MM.1S (cell line): ENCODE measurements at places on chromosomes 13 and 19.
A peak's percentile ranks its signal among the peaks of the same experiment; 100 is the strongest.

- peak overlapping the region; percentile 34; the same call in 1 of the 2 replicates for H3K27ac ChIP-seq
- no peak for DNase-seq
- peak overlapping the region; percentile 86 for H3K4me3 ChIP-seq
- no peaks in the 10 kb centered on the region for H3K4me1 ChIP-seq
Observed at GRCh38 chr19:52734331-52734892, 432 bp downstream of the ZNF611 start.

DNA sequence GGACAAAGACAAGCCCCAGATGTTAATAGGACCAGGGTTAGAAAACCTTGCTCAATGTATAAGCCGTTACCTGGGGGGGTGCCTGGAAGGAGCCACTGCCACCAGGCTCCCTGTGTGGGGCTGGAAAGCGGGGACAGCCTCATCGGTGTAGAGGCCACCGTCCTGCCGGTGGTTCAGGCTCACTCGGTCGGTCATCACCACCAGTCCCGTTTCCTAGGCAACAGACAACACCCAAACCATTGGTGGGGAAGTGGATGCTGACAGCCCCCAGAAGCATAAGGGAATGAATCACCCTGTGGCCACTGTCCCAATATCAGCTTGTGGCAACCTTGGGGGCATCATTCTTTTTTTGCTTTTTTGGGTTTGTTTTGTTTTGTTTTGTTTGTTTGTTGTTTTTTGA is 55.8 kb downstream of the CPAMD8 start:
- no peak overlapping the region for H3K27ac ChIP-seq
- H3K36me3 ChIP-seq: no peaks in the 10 kb centered on the region
- no peak overlapping the region for H3K4me3 ChIP-seq
- H3K4me1 ChIP-seq: no peaks in the 10 kb centered on the region
- no peak for DNase-seq

GRCh38 chr19:17615889-17616685 is 60.6 kb downstream of the COLGALT1 start:
- no peak overlapping the region for H3K27ac ChIP-seq
- H3K36me3 ChIP-seq: no peaks in the 10 kb centered on the region
- no peak for DNase-seq
- peaks cover 80% of the 10 kb centered on the region for H3K27me3 ChIP-seq
- H3K4me1 ChIP-seq: no peaks in the 10 kb centered on the region

DNA sequence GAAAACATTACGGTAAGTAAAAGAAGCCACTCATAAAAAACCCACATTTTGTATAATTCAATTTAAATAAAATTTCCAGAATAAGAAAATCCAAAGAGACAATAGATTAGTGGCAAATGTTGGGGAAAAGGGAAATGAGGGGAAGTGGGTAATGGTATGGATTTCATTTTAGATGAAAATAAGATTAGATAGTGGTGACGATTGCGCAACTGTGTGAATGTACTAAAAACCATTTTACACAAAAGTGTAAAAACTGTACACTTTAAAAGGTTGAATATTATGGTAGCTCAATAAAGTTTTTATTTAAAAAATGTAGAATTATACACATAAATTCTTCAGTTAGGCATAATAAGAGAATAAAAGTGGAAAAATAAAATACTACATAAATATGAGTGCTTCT is 3.7 kb downstream of the MBD3L1 start:
- no peak overlapping the region for H3K27ac ChIP-seq
- no peak overlapping the region for H3K4me3 ChIP-seq
- H3K4me1 ChIP-seq: no peaks in the 10 kb centered on the region
- H3K27me3 ChIP-seq: peaks cover 45% of the 10 kb centered on the region
- DNase-seq: no peak

GRCh38 chr19:46803555-46803954 is 15.2 kb upstream of the SLC1A5 start:
- no peaks in the 10 kb centered on the region for H3K36me3 ChIP-seq
- H3K4me3 ChIP-seq: no peak overlapping the region
- no peak for DNase-seq
- H3K27ac ChIP-seq: no peak overlapping the region

DNA sequence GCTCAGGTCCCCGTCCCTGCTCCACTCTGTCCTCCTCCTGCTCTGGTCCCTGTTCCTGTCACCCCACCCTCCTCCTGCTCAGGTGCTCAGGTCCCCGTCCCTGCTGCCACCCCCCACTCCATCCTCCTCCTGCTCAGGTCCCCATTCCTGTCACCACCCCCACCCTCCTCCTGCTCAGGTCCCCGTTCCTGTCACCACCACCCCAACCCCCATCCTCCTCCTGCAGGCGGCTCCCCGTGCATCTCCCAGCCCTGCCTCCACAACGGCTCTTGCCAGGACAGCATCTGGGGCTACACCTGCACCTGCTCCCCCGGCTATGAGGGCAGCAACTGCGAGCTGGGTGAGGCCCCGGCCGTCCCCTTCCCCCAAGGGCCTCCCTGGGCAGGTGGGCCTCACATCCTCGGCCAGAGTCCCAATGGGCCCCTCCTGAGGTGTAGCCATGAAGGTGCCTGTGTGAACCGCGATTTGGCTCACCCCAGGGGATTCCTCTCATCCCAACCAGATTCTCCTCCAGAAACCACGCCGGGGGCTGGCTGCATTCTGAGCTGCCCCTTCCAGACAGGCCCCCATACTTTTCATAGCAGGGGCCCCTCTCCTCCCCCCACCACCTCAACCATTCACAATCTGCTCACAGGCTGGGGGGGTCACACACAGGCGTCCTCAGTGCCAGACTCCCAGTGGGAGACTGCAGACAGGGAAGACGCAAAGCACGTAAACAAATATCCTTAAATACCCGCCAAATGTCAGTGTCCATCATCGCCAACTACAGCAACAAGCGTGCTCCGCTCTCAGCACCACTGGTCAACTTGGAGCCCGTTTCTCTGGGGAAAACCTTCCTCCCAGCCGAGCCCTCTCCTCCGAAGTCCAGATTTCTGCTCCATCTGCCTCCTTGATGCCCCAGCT is 4.6 kb downstream of the PROZ start:
- H3K4me1 ChIP-seq: no peaks in the 10 kb centered on the region
- H3K27ac ChIP-seq: no peak overlapping the region
- no peak for DNase-seq
- H3K36me3 ChIP-seq: no peaks in the 10 kb centered on the region
- no peak overlapping the region for H3K4me3 ChIP-seq

DNA sequence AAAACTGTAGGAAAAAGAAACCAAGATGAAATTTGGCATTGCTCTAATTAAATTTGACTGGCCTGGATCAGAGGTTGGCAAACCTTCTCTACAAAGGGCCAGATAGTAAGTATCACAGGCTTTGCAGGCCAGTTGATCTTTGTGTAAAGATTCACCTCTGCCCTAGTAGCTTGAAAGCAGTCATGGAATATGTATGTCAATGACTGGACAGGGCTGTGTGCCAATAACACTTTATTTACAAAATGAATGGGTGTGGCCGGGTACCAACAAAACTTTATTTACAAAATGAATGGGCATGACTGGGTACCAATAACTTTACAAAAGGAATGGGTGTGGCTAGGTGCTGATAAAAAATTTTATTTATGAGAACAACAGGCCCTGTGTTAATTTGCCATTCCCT is 20.0 kb downstream of the SIN3B start:
- H3K36me3 ChIP-seq: no peaks in the 10 kb centered on the region
- no peaks in the 10 kb centered on the region for H3K4me1 ChIP-seq
- H3K27ac ChIP-seq: no peak overlapping the region

- no peak overlapping the region for H3K4me3 ChIP-seq
- no peaks in the 10 kb centered on the region for H3K4me1 ChIP-seq
- H3K27ac ChIP-seq: no peak overlapping the region
- H3K27me3 ChIP-seq: no peaks in the 10 kb centered on the region
- H3K36me3 ChIP-seq: no peaks in the 10 kb centered on the region
- DNase-seq: no peak
Observed at GRCh38 chr13:47932950-47933923, 67.8 kb downstream of the SUCLA2 start.

- no peak for DNase-seq
- H3K4me1 ChIP-seq: peaks cover 14% of the 10 kb centered on the region
- 0 out of 2 replicates have a peak, but pooled peaks cover 1% of the 10 kb centered on the region for H3K27me3 ChIP-seq
- no peaks in the 10 kb centered on the region for H3K36me3 ChIP-seq
- no peak overlapping the region for H3K27ac ChIP-seq
Observed at GRCh38 chr13:100534147-100534843, 54.3 kb downstream of the GGACT start.

- H3K4me1 ChIP-seq: no peaks in the 10 kb centered on the region
- H3K36me3 ChIP-seq: no peaks in the 10 kb centered on the region
- H3K27ac ChIP-seq: no peak overlapping the region
- no peak overlapping the region for H3K4me3 ChIP-seq
- DNase-seq: no peak
Observed at GRCh38 chr19:16289594-16289993, 35.0 kb upstream of the KLF2 start.

- no peaks in the 10 kb centered on the region for H3K36me3 ChIP-seq
- no peaks in the 10 kb centered on the region for H3K4me1 ChIP-seq
- no peak overlapping the region for H3K4me3 ChIP-seq
- H3K27me3 ChIP-seq: no peaks in the 10 kb centered on the region
Observed at GRCh38 chr13:110830800-110831371, 84.0 kb downstream of the ANKRD10 start.

DNA sequence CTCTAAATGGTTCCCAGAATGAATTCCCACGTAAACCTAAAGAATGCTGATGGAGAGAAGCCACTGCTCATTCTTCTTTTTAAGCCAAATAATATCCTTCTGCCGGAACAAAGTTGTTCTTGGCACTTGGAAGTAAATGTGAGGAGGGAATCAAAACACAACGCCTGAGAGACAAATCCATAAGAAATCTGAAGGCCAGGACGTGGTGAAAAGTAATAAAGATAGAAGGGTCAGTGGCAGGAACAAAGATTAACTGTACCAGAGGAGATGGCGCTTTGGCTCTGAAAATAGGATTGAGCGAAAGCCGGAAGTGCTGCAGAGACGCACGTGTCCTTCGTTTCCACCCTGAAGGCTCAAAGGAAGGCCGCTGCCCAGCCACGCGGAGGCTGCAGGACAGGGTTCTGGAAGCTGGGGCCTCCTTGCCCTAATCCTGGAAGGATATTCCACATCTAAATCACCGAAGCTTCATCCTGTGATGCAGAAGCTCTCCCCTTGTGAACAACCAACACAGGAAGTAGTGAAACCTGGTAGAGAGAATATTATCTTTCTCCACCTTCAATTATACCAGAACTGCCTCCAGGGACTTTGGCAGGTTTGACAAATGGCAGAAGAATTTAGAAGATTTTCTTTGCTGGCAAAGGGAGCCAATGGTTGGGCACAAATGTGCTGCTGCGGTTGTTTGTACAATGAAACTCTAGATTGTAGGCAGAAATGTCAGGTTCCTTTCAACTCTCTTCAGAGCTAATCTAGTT is 214.6 kb upstream of the SERP2 start:
- peaks cover 11% of the 10 kb centered on the region; the same call in 1 of the 2 replicates for H3K4me1 ChIP-seq
- H3K36me3 ChIP-seq: no peaks in the 10 kb centered on the region
- H3K27ac ChIP-seq: no peak overlapping the region

- peaks cover 3% of the 10 kb centered on the region for H3K27me3 ChIP-seq
- H3K27ac ChIP-seq: no peak overlapping the region
- no peak overlapping the region for H3K4me3 ChIP-seq
- H3K36me3 ChIP-seq: no peaks in the 10 kb centered on the region
- no peak for DNase-seq
Observed at GRCh38 chr19:16261584-16262368, 62.9 kb upstream of the KLF2 start.

DNA sequence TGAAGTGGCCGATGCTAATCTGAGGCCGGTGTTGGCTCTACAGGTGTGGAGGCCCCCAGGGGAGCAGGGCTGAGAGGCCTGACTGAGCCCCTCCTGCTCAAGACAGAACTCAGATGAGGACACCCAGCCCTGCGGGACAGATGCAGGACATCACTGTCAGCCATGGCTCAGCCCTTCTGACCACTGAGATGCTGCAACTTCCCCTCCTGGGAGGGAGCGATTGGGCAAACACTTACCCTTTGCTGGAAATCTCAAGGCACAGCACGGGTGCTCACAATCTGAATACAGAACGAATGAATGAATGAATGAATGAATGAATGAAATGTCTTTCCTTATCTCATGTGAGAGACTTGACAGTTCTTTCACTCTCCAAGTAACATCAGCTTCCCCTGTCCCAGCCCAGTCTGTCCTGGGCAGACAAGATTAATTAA is 3.5 kb upstream of the SIGLEC7 start:
- no peak overlapping the region for H3K27ac ChIP-seq
- H3K27me3 ChIP-seq: peaks cover 30% of the 10 kb centered on the region
- no peaks in the 10 kb centered on the region for H3K4me1 ChIP-seq
- no peak for DNase-seq
- H3K4me3 ChIP-seq: no peak overlapping the region

GRCh38 chr19:41097302-41097701 is 9.1 kb downstream of the CYP2A13 start:
- no peak for DNase-seq
- H3K36me3 ChIP-seq: no peaks in the 10 kb centered on the region
- H3K4me3 ChIP-seq: no peak overlapping the region
- no peak overlapping the region for H3K27ac ChIP-seq
- peaks cover 56% of the 10 kb centered on the region for H3K27me3 ChIP-seq
- no peaks in the 10 kb centered on the region for H3K4me1 ChIP-seq

- no peak overlapping the region for H3K4me3 ChIP-seq
- DNase-seq: no peak
- H3K36me3 ChIP-seq: no peaks in the 10 kb centered on the region
- peaks cover 4% of the 10 kb centered on the region; the same call in 1 of the 2 replicates for H3K4me1 ChIP-seq
- no peaks in the 10 kb centered on the region for H3K27me3 ChIP-seq
- no peak overlapping the region for H3K27ac ChIP-seq
Observed at GRCh38 chr19:32403291-32403995, 2.1 kb upstream of the DPY19L3 start.

DNA sequence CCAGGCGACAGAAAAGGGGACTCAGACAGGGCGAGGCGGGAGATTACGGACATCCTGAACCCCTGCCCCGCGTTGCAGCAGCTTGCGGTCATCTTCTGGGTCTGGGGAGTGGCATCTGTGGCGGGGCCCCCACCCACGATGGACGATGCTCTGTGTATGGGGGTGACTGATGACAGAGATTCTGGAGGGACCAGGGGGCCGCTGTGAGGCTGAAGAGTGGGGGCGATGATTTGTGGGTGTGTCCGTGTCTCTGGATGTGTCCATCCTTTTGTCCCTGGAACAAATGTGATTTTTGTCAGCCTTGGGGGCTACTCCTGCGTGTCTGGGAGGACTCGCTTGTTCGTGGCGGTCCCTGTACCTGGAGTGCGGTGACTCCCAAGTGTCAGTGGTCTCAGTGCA is 17.7 kb downstream of the ZNF77 start:
- H3K4me3 ChIP-seq: no peak overlapping the region
- H3K27me3 ChIP-seq: peaks cover 43% of the 10 kb centered on the region
- H3K4me1 ChIP-seq: no peaks in the 10 kb centered on the region
- no peaks in the 10 kb centered on the region for H3K36me3 ChIP-seq

GRCh38 chr13:50069261-50069660 is 54.0 kb downstream of the KCNRG start:
- no peak overlapping the region for H3K4me3 ChIP-seq
- no peak overlapping the region for H3K27ac ChIP-seq
- no peak for DNase-seq
